ENCODE measurements at places on chromosomes 5 and 9.

DNA sequence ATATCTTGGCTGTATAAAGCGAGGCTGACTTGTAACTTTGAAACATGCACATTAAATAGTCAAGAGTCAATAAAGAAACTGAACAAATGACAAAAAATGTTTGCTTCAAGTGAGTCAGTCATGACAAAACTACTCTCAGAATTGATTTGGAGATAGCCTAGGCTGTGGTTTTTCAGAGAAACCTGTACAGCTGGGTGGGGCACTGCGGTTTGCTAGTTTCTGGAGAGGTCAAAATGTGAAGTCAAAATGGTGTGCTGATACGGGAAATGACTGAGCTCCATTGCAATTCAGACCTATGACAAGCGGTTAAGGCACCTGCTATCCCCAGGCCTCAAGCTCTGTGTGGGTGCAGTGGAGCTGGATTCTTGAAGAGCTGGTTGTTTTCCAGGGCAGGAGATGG, 10.3 kb upstream of the CD180 start:
- peak; percentile 55 for DNase-seq

GRCh38 chr9:7366121-7366520, 433.5 kb downstream of the DMAC1 start:
- no peak for DNase-seq

DNA sequence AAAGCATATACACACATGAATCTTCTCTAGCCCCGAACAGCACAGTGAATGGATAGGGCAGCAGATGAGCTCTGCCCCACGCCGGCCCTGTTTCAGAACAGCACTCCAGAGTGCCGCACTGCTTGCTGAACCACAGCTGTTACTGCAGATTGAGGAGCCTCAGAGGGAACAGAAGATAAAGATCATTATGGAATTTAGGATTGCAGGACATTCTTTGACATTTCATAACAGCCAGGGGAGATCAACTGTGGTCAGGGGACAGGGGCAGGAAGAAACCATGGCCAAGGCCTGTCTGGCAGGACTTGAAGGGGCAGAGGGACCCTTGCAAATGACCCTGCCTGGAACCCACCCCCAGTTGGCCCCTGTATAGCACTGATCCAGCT, 20.6 kb downstream of the IRF1 start:
- DNase-seq, result no peak

DNA sequence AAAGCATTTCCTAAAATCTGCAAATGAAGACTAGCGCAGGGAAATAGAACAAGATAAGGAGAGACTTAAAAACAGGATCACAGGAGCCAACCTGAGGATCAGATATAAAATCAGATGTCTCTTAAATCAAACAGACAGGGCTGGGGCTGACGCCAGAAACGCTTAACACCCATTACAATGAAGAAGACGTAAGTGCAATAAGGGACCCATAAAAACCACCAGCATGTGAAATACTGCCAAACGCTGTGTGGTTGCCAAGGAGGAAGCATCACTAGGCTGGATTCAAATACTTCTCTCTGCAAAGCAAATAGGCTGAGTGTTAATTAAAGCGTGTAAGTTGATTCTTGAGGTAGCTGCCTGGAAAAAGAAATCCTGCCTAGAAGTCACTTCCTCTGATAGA, 74.4 kb upstream of the ATP10B start:
- no peak for DNase-seq

DNA sequence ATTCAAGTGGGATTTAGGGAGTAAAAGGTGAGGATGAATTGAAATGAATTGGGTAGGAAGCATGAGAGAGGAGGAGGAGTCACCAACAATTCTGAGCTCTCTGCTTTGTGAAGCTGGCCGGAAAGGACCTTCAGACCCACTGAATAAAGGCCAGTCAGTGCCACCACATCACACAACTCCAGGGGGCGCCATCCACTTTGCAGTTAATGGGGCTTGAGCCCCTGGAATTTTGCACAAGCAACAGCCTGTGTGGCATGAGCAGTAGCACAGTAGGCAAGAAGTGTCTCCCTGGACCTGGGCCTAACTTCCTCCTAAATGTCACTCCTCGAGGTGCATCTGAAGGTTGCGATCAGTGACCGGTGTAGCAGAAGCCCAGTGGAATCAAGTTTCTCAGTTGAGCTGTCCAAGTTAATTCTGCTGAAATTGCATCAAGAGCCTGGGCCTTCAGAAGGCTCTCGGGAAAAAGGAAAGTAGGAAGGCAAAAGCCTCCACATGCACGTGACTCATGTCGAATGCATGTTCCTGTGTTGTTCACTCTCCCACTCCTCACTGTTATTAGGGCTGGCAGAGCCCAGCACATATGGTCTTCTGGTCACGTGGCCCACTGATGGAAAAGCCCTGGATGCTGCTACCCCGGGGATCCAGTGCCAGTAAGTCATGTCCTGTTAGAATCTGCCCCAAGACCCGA, 27.8 kb upstream of the GLIS3 start:
- no peak for DNase-seq

All from activated naive CD4-positive, alpha-beta T cell (primary cell).